Endothelial cell of coronary artery (primary cell): ENCODE measurements at places on chromosomes 2 and 18. TPM values are rescaled to one million over a fixed set of nuclear protein-coding genes. Genes with fewer than 3 reads are reported as not detected.

The COX5B gene
- total RNA-seq: 363 and 382 TPM in 2 replicates

The ADAM23 gene
- 17.4 and 18.4 TPM in 2 replicates for total RNA-seq

The C2orf66 gene
- total RNA-seq: 0.09 TPM in 2 replicates

The SERPINB12 gene
- total RNA-seq: not detected in 2 replicates

The IL1R2 gene
- 0.19 TPM in 1 of 2 replicates, not detected in the other for total RNA-seq

The ABCB6 gene
- total RNA-seq: 29.8 and 51.1 TPM in 2 replicates

The OST4 gene
- total RNA-seq: 410 and 546 TPM in 2 replicates

The CAPN14 gene
- total RNA-seq: under 0.01 and 0.09 TPM in 2 replicates

The CTIF gene
- 16.5 and 28.5 TPM in 2 replicates for total RNA-seq

The RAPGEF4 gene
- 5.9 and 6.2 TPM in 2 replicates for total RNA-seq

The CNNM3 gene
- total RNA-seq: 6.6 and 10.0 TPM in 2 replicates

The FNDC4 gene
- 30.1 and 31.8 TPM in 2 replicates for total RNA-seq

The UNC80 gene
- under 0.01 TPM in 1 of 2 replicates, not detected in the other for total RNA-seq

The REG1B gene
- total RNA-seq: not detected in 2 replicates

The PECR gene
- total RNA-seq: 4.0 and 6.0 TPM in 2 replicates

The GMCL1 gene
- total RNA-seq: 6.8 and 8.7 TPM in 2 replicates

The AP1S3 gene
- 3.2 and 7.7 TPM in 2 replicates for total RNA-seq

The DNAJC5G gene
- not detected in 2 replicates for total RNA-seq

The STK17B gene
- total RNA-seq: 8.1 and 13.3 TPM in 2 replicates

The ADD2 gene
- total RNA-seq: 0.28 and 4.3 TPM in 2 replicates

The ZNG1B gene
- total RNA-seq: 43.4 and 62.1 TPM in 2 replicates

The KIF3C gene
- total RNA-seq: 14.8 and 17.9 TPM in 2 replicates

The ZNF385B gene
- not detected in 2 replicates for total RNA-seq

The SPP2 gene
- not detected in 2 replicates for total RNA-seq

The INPP5D gene
- 26.9 and 28.6 TPM in 2 replicates for total RNA-seq

The CTAGE1 gene
- total RNA-seq: 0.09 TPM in 1 of 2 replicates, not detected in the other

The IL1RL2 gene
- total RNA-seq: 0.56 TPM in 1 of 2 replicates, not detected in the other

The INHA gene
- 0.09 and 0.19 TPM in 2 replicates for total RNA-seq

The ABCG8 gene
- total RNA-seq: not detected in 2 replicates

The KLHL30 gene
- total RNA-seq: 0.19 TPM in 1 of 2 replicates, not detected in the other

The CTLA4 gene
- total RNA-seq: not detected in 2 replicates

The ARHGAP28 gene
- total RNA-seq: 0.28 and 8.3 TPM in 2 replicates

The SGPP2 gene
- total RNA-seq: not detected in 2 replicates

The IL1F10 gene
- total RNA-seq: not detected in 2 replicates

The LAMA1 gene
- 0.09 and 0.75 TPM in 2 replicates for total RNA-seq

The HMSD gene
- total RNA-seq: 0.09 TPM in 1 of 2 replicates, not detected in the other

The DNAH7 gene
- total RNA-seq: 0.09 TPM in 2 replicates
